Stimulated activated CD4-positive, alpha-beta T cell treated with anti-CD3 and anti-CD28 coated beads, TNF-alpha, amount 100 ng/mL, for 24 hours (primary cell): ENCODE measurements at places on chromosomes 1 and 21.

GRCh38 chr1:161486806-161487741 is 18.2 kb upstream of the FCGR2A start:
- no peak for DNase-seq

GRCh38 chr1:214261206-214262123 is 19.5 kb upstream of the SMYD2 start:
- DNase-seq: peak; percentile 78

GRCh38 chr1:245197911-245198379 is 43.2 kb downstream of the KIF26B start:
- DNase-seq: no peak

GRCh38 chr1:97759078-97759477 is 161.8 kb downstream of the DPYD start:
- no peak for DNase-seq

- peak; percentile 64 for DNase-seq
Observed at GRCh38 chr1:39205102-39205780, 746 bp downstream of the MACF1 start.

- DNase-seq: no peak
Observed at GRCh38 chr1:97743129-97743528, 177.7 kb downstream of the DPYD start.

- no peak for DNase-seq
Observed at GRCh38 chr21:15034126-15034853, 30.5 kb downstream of the NRIP1 start.

- DNase-seq: no peak
Observed at GRCh38 chr21:24994717-24995116, 612.6 kb downstream of the MRPL39 start.

GRCh38 chr1:238088560-238089290 is 198.0 kb upstream of the ZP4 start:
- no peak for DNase-seq

GRCh38 chr1:204868340-204868700 is 2.3 kb upstream of the NFASC start:
- DNase-seq: no peak

DNA sequence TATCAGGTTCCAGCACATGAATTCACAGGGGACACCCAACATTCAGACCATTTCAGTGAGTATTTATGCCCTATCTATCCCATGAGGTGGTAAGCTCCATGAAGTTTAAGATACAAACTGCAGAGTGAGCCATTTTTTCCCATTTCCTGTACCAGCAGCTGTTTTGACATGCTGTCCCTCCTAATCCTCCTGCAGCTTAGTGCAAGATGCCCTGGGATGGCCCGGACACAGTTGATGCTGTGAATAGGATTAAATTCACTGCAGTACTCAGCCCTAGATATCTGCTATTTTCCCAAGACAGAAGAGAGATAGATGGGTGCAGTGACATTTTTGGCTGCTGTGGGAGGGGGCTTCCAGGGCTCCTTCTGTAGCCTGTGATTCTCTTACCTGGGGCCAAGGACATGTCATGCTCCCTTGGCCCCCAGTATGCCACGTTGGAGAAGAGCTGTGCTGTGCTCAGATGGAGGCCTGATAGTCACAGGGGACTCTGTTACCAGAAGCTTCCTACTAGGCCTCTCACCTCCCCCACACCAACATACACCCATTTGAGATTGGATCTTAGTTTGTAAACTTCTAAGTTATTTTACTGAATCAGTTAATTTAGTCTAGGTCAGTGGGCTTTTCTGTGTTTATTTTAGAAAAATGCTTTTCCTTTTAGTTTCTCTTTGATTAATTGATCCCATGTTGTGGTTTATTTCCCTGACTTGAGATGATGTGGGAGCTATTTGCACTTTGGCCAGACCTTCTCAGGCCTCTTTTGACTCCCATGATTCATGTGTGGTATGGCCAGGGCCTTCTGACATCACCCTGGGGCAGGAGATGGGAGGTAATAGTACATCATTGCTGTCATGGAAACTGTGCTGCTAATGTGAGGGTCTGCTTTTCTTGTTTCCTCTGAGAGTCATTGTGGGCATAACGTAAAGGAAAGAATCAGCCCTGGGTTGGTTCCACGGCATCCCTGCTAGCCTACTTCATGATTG is 92.6 kb downstream of the ST3GAL3 start:
- DNase-seq: no peak

DNA sequence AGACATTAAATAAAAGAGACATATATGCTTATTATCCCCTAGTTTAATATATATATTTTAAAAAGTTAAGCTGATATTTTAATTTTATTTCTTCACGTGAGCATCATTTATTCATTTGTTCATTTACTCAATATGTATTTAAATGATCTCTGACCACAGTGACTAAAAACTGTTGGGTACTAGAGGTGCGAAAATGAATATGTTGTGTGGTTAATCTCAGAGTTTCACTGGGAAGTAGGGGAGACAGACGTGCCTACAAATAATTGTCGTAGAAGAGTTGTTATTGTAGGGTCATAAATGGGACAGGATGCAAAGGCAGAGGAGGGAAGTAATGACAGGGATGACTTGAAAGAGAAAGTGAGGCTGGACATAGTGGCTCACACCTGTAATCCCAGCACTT is 213.0 kb upstream of the CACYBP start:
- DNase-seq: no peak

GRCh38 chr1:106793651-106794050 is 262.8 kb upstream of the PRMT6 start:
- no peak for DNase-seq

GRCh38 chr1:155008015-155008941 is 5.7 kb downstream of the ZBTB7B start:
- DNase-seq: no peak

- DNase-seq: no peak
Observed at GRCh38 chr1:224884361-224884801, 45.1 kb upstream of the DNAH14 start.

- no peak for DNase-seq
Observed at GRCh38 chr1:215793180-215793579, 226.1 kb downstream of the KCTD3 start.

GRCh38 chr21:15874615-15875014 is 144.8 kb downstream of the USP25 start:
- no peak for DNase-seq

DNA sequence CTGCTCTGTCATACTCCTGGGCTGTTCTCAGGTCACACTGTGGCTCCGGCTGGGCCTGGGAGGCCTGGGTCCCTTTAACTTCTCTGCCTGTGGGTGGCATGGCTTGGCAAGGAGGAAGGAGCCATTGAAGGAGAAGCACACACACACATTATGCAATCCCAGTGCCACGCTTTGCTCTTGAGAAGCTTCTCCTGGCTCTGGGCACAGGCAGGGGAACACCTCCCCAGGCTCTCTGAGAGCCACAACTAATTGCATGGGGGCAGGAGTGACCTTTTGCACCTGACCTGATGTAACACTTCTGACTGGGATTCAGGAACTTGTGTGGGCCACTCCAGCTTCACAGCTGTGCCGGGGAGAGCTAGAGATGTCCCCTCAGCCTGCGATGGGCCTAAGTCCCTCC is 23.1 kb downstream of the LGR6 start:
- no peak for DNase-seq
